ENCODE measurements at places on chromosomes 1 and 21. TPM values are rescaled to one million over a fixed set of nuclear protein-coding genes. Genes with fewer than 3 reads are reported as not detected.

DNA sequence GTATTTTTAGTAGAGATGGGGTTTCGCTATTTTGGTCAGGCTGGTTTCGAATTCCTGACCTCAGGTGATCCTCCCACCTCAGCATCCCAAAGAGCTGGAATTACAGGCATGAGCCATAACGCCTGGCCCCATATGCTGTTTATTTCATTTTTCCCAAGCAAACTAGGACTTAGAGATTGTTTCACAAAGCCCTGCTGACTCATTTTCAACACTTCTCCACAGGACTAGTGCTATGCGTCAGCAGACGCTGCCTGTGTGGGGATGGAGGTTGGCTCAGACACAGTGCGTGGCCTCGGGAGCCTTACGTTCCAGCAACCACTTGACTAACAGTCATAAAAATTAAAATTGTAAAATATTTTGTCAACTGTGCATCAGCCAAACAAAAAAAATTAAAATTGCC is 22.7 kb downstream of the PKNOX1 start:
- DNase-seq = peak; percentile 72

DNA sequence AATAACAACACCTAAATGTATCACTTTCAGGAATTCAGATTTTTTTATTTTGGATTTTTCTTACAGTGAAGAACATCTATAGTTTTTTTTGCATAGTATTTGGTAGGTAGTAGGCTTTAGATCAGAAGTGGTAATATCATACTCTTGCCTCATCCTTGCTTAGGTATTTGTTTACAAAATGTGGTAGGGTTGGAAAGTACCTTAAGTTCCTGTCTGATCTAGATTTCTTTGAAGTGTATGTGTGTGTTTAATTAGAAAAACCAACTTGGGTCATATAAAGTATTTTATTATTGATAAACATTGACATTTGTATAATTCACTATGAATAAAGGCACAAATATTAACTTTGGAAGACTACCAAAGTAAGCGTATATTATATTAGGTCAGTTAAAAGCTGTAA is 85.3 kb upstream of the GPR88 start:
- DNase-seq = no peak

DNA sequence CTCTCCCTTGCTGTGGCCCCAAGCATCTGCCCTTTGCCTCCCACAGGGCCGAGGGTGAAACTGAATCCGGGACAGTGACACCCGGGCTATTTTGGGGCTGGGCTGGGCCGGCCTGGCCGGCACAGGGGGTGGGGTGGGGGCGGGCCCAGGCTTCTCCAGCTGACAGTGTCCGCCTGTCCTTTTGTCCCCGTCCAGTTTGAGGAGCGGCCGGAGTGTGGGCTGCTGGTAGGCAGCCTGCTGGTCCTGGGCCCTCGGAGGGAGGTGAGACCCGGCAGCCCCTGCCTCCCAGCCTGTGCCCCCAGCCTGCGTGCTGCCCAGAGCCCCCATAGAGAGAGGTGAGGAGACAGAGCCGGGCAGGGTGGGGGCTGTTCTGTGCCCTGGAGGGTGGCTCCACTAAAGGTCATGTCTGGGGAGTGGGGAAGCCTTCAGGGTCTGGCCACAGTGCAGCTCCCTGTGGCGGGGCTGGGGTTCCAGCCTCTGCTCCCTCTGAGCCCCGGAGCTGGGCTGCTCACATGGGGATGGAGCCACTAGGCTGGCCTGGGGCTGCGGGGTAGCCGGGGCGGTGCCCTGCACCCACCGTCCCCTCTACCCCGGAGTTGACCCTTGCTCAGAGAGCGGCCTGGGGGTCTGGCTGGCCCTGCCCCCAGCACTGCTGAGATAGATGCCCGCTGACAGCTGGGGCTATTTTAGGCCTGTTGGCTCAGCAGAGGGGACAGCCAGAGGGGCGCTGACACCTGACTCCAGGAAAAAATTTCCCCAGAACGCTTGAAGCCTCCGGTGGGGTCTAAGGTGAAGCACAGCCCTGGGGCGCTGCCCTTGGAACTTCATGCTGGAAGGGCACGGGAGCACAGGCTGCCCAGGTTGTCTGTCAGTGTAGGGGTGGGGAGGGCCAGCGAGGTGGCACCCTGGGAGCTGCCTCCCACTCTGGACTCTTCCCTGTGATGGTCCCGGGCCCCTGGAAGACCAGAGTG is at the start of gene OBSCN:
Gene OBSCN (plus strand): TSS at position 194 of the 971 bp plus-strand sequence. CDS start 3,740 bp downstream, outside the sequence.
- no peak for DNase-seq

DNA sequence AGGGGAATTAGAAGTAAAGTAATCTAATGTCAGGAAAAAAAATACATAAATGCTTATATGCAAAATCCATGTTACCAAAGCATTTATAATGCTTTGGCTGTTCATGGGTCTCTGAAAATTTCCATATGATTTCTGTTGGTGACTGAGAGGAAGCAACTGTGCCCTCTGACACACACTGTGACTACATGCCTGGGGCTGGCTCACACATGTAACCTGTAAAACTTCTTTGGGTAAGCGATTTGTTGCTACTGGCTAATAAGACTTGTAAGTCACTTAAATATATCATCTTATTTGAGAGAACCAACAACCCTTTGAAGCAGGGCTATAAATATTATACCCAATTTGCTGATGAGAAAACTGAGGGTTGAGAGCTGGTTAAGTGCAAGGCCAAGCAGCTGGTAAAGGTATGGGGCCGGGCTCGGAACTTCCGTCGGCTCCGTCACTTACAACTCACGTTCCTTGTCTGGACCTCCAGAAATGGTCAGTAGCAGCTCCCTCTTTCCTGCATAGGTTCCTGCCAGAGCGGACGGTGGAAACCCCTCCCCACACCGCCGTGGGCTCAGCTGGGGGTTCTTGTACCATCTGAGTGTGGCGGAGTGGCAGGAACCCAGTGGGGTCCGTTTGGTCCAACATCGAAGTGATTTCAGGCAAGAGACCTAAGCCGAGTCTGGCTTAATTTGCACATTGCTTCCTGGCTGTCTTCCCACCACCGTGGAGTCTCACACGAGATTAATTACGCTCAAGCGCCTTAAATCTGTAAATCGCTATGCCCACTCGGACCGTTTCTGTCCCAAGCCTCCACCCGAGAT is 714 bp downstream of the DFFA start:
- no peak for DNase-seq

DNA sequence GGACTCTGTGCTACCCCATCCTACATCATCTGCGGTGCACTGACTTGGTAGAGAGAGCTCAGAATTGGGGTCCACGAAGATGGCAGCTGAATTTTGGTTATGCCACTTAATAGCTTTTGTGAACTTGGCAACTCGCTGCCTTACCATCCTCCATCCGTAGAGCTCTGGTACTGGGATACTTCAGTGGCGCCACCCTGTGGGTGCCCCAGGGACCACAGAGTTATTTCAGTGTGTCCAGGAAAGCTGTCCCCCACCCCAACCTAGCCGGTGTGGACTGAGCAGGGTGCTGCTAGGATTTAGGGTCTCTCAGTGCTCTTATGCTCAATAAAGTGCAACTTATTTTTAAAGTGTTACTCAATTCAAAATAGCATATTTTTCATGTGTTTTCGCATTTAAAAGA is 9.0 kb upstream of the USF1 start:
- DNase-seq = no peak

GRCh38 chr21:33622253-33622652 is 19.3 kb downstream of the CRYZL1 start:
- DNase-seq = no peak

GRCh38 chr1:81682490-81682889 is 118.2 kb upstream of the ADGRL2 start:
- no peak for DNase-seq

GUCA2A gene
- not detected for total RNA-seq

All from uterus (tissue), 4 donors.